ENCODE measurements at places on chromosomes 11 and 22.

GRCh38 chr11:46202149-46202548 lies 75.3 kb upstream of the CREB3L1 start:
- no peaks in the 10 kb centered on the region for H3K4me1 ChIP-seq
- no peak overlapping the region for H3K27ac ChIP-seq
- H3K4me3 ChIP-seq: no peak overlapping the region
- H3K36me3 ChIP-seq: no peaks in the 10 kb centered on the region

DNA sequence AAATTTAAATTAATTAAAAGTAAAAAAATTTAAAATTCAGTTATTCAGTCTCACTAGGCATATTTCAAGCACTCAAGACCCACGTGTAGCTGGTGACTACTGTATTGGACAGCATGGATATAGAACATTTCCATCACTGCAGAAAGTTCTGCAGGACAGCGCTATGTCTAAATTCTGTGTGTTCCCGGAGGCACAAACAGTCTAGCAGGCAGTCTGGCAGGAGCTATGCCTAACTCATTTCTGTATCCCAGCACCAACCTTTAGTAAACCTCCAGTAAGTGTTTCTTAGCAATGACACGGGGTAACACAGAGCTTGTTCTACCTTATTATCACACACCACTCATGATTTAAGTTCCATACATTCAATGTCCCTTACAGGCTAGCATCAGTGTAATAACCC lies 48.5 kb downstream of the FAM168A start:
- no peak overlapping the region for H3K4me3 ChIP-seq
- H3K4me1 ChIP-seq: peaks cover 18% of the 10 kb centered on the region
- no peaks in the 10 kb centered on the region for H3K27me3 ChIP-seq
- no peaks in the 10 kb centered on the region for H3K36me3 ChIP-seq

DNA sequence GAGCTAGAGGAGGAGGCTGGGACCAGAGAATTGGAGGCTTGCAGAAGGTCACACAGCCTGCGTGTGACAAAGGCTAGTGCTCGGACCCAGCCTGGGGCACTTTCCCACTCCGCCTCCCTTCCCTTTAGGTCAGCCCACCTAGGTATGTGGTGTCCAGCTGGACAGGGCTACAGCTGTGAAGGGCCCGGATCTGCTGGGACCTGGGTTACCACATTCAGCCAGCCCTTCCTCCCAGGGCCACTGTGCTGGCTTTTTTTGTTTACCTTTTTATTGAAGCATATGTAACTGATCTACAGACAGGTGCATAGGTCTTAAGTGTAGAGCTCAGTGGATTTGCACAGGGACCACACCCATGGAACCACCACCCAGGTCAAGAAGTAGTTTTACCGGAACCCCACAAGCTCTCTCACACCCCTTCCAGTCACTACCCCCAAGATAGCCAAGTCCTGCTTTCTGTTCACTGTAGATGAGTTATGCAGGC lies 8.7 kb downstream of the CAPN5 start:
- H3K27ac ChIP-seq: no peak overlapping the region
- no peaks in the 10 kb centered on the region for H3K36me3 ChIP-seq
- H3K27me3 ChIP-seq: no peaks in the 10 kb centered on the region
- peaks cover 18% of the 10 kb centered on the region for H3K4me1 ChIP-seq
- no peak overlapping the region for H3K4me3 ChIP-seq

DNA sequence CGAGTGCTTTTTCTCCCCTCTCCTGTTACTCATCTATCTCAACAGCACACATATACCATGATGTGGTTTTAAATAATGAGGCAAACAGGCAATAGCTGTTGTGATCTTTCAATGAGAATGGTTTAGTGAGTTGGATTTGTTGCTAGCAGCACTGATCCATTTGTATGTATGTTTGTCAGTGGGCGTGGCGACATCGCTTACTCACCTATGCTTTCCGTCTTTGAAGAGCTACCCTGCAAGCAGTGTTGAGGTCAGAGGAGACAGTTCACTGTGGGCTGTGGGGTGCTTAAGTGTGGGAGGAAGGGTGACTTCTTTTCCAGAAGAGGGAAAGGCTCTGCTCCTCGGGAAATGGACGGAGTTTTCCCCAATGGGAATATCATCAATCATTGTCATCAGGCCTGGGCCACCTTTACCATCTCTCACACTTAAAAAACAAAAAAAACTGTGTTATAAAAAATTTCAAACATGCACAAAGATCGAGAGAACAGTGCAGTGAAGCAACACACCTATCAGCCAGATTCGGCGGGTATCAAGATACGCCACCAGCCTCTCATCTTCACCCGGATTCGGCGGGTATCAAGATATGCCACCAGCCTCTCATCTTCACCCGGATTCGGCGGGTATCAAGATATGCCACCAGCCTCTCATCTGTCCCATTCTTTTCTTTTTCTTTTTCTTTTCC lies 83.8 kb downstream of the TBC1D22A start:
- H3K27ac ChIP-seq: peak overlapping the region; percentile 11
- DNase-seq: no peak
- peaks cover 38% of the 10 kb centered on the region for H3K36me3 ChIP-seq
- H3K4me1 ChIP-seq: peaks cover 48% of the 10 kb centered on the region
- no peaks in the 10 kb centered on the region for H3K27me3 ChIP-seq

- no peak for DNase-seq
- no peaks in the 10 kb centered on the region for H3K27me3 ChIP-seq
- no peaks in the 10 kb centered on the region for H3K36me3 ChIP-seq
- H3K4me1 ChIP-seq: peaks cover 37% of the 10 kb centered on the region
These were observed 16.8 kb upstream of the NUP160 start for GRCh38 chr11:47864901-47865300.

GRCh38 chr11:92101920-92102319 lies 122.7 kb upstream of the FAT3 start:
- H3K27ac ChIP-seq: no peak overlapping the region
- H3K4me3 ChIP-seq: no peak overlapping the region
- no peaks in the 10 kb centered on the region for H3K27me3 ChIP-seq
- no peaks in the 10 kb centered on the region for H3K36me3 ChIP-seq
- DNase-seq: no peak

DNA sequence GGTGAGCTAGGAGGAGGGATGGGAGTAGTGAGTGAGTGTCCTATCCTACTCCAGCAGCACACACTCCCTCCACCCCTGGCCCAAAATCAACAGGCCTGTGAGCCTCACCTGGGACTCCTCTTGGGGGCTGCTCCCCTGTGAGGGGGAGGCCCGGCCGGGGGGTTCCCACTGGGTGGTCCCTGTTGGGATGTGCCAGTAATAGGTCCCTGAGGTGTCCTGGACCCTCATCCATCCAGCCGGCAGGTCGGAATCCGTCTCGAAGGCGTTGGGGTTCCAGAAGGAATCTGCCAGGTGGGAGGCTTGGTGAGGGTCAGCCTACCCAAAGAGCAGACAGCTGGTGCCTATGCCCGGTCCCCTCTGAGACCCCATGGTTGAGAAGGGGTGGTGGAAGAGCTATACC lies 13.3 kb downstream of the SMPD1 start:
- H3K4me1 ChIP-seq: peaks cover 86% of the 10 kb centered on the region
- peak overlapping the region; percentile 96 for H3K27ac ChIP-seq
- peaks cover 39% of the 10 kb centered on the region for H3K36me3 ChIP-seq
- H3K27me3 ChIP-seq: no peaks in the 10 kb centered on the region
- no peak overlapping the region for H3K4me3 ChIP-seq
